Aorta (tissue), 5 donors: ENCODE measurements at places on chromosomes 16 and 17.

- DNase-seq, result no peak
Observed at GRCh38 chr17:43568506-43569082, 22.5 kb upstream of the ETV4 start.

- DNase-seq, result no peak
Observed at GRCh38 chr17:75970011-75970523, 8.9 kb downstream of the ACOX1 start.

- no peak for DNase-seq
Observed at GRCh38 chr16:540645-541340, 13.3 kb downstream of the CAPN15 start.

- no peak for DNase-seq
Observed at GRCh38 chr17:73940511-73940910, 263.0 kb upstream of the RPL38 start.

GRCh38 chr16:24198807-24199533 lies 57.2 kb upstream of the CACNG3 start:
- DNase-seq, result no peak

DNA sequence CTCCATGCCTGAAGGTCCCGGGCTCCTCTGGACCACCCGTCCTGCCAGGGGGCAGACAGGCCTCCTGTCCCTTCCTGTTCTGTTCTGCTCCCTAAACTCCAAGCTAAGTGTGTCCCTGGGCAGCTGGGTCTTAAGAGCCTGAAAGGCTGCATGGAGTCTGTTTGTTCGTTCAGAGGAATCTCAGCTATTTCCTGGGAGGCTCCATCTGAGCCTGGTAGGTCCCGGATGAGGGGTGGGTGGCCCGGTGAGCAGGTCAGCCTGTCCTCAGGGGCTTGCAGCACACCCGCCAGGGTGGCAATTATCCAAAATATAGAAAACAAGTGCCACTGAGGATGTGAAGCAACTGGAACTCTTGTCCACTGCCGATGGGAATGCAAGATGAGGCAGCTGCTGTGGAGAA lies 12.6 kb downstream of the ACTG1 start:
- no peak for DNase-seq

DNA sequence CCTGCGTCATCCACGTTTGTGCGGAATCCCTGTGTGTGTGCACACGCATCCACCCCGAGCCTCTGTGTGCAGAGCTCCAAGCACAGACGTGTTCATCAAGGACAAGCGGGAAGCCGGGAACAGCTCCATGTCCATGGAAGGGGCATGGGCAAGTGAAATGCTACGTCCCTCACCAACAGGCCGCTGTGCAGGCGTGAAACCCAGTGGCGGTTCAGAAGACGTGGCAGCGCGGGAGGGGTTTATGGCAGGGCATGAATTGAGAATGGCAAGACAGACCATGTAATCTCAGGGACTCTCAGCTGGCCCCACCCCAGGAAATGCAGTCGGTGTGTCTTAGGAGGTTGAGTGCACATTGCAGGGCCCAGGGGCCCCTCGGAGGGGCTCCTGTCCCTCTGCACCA lies 52.7 kb downstream of the TBC1D16 start:
- DNase-seq, result peak; percentile 57

GRCh38 chr16:8951447-8952280 lies 12.0 kb downstream of the USP7 start:
- DNase-seq, result no peak

- no peak for DNase-seq
Observed at GRCh38 chr17:61230972-61231820, 168.4 kb upstream of the TBX2 start.
